ENCODE measurements at places on chromosomes 16 and 17.

DNA sequence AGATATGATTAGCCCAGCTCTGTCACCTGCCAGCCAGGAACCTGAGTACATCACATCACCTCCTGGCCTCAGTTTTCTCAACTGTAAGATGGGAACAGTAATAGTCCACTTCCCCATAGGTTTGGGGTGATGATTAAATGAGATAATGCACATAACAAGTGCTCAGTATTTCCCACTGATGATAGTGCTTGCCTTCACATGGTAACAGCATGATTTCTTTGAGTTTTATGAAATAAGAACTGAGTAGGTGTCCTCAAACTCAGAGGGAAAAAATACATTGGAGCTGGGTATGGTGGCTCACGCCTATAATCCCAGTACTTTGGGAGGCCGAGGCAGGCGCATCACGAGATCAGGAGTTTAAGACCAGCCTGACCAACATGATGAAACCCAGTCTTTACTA, 30.1 kb upstream of the SNN start:
- DNase-seq: no peak

GRCh38 chr16:74051-74746, 1.8 kb upstream of the RHBDF1 start:
- no peak for DNase-seq

GRCh38 chr17:32319548-32319905, 22.4 kb downstream of the C17orf75 start:
- DNase-seq: no peak

DNA sequence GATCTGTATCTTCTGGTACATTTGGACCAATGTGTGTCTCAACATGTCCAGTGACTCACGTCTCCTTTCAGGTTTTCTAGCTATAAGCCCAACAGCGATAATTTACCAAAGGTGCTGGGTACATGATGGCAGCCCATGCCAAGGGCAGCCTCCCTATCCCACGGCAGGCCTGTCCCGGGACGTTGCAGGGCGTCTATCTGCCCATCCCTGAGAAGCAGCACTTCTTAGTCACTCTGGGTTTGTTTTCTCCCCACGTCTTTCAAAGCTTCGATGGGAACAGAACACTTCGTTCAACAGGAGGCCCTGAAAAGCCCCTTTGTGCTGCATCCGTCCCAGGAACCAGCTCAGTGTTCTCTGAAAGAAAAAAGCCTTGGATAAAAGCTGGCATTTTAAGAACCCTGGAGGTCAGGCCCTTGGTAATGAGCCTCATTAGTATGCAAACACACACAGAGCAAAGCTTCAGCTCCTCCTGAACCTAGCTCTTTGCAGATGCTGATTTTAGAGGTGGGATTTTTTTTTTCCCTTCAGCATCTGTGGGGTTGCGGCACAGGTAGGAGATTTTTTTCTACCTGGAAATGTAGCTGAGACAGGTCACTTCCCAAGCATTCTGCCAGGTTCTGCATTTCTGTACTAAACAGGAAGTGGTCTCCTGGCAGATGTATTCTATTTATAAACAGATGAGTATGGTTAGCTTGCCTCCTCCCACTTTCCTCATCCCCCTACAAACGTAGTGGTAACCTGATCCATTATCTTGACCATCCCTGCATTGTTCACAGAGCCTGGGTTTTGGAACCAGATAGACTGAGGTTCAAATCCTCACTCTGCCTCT, 17.5 kb upstream of the MT4 start:
- no peak for DNase-seq

DNA sequence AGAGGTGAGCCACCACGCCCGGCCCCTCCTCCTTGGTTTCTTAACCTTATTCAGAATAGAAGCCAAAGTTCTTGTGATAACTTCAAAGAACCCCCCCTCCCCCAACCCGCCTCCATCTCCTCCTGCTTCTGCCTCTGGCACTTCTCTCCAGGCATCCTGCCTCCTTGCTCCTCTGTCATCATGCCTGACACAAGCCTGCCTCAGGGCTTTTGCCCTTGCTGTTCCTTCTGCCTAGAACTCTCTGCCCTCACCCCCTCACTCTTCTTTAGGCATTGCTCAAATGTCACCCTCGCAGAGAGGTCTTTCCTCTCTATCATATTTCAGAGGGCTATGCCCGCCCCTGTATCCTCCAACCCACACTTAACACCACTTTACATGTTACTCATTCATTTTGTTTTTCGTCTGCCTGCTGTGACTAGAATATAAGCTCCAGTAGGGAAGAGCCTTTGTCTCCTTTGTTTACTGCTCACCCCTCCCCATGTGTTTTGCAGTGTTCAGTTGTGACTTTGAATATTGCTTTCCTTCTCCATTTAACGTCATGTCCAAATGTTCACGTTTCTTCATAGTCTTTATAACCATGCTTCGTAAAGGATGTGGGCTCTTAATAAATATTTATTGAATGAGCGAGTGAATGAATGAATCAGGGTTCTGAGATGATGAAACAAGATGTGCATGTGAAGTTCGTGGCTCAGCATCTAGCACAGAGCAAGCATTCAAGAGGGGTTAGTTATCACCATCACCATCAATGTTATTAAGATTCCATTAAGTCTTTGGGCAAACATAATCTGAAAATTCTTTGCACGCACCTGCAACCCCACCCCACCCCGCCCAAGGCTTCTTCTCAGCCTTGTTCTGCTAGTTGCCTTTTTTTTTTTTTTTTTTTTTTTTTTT, 186.2 kb upstream of the WSCD1 start:
- no peak for DNase-seq

DNA sequence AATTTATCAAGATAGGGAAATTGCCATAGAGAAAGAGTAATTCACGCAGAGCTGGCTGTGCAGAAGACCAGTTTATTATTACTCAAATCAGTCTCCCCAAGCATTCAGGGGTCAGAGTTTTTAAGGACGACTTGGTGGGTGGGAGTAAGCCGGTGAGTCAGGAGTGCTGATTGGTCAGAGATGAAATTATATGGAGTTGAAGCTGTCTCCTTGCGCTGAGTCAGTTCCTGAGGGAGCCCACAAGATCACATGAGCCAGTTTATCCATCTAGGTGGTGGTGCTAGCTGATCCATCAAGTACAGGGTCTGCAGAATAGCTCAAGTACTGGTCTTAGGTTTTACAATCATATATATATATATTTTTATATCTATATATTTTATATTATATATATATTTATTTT, 6.0 kb upstream of the AQP8 start:
- no peak for DNase-seq

GRCh38 chr17:13508896-13509295, 92.8 kb downstream of the HS3ST3A1 start:
- no peak for DNase-seq
